ENCODE measurements at places on chromosomes 12 and 14.

DNA sequence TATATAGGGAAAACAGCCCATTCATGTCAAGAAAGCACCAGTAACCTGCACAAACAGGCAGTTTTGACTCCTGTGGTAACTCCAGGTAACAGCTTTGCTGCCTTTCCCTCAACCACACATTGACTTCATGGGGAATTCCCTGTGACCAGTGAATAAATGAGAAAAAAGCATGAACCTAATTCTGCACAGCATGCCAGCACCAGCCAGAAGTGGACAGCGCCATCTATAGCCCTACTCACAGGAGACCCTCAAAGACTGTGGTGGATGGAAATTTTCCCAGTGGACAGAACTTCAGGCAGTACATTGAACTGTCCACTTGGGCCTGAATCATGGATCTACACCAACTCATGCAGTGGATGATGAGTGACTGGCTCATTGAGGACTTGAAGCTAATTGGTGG, 152.1 kb downstream of the SLC8A3 start:
- DNase-seq, result no peak

DNA sequence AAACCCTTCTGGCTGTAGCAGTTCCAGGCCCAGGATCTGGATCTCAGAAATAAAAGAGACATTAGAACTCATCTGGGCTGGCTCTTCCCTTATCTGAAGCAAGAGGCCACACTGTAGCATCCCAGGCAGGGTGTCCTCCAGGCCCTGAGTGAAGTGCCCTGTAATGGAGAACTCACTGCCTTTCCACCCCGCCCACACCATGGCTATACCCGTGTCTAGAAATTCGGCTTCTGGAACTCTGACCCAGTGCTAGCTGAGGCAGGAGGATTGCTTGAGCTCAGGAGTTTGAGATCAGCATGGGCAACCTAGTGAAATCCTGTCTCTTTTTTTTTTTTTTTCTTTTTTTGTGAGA, 23.5 kb upstream of the PLEKHG3 start:
- DNase-seq, result no peak

GRCh38 chr12:4270016-4270830, 3.3 kb upstream of the CCND2 start:
- DNase-seq, result peak; percentile 47

GRCh38 chr14:103735439-103735814, 19.8 kb downstream of the ZFYVE21 start:
- no peak for DNase-seq

GRCh38 chr14:41830714-41831406, 224.2 kb downstream of the LRFN5 start:
- no peak for DNase-seq

GRCh38 chr12:112939761-112940381, 1.6 kb downstream of the OAS3 start:
- peak; percentile 31 for DNase-seq

GRCh38 chr14:102729825-102730224, 47.4 kb upstream of the TRAF3 start:
- DNase-seq, result no peak

DNA sequence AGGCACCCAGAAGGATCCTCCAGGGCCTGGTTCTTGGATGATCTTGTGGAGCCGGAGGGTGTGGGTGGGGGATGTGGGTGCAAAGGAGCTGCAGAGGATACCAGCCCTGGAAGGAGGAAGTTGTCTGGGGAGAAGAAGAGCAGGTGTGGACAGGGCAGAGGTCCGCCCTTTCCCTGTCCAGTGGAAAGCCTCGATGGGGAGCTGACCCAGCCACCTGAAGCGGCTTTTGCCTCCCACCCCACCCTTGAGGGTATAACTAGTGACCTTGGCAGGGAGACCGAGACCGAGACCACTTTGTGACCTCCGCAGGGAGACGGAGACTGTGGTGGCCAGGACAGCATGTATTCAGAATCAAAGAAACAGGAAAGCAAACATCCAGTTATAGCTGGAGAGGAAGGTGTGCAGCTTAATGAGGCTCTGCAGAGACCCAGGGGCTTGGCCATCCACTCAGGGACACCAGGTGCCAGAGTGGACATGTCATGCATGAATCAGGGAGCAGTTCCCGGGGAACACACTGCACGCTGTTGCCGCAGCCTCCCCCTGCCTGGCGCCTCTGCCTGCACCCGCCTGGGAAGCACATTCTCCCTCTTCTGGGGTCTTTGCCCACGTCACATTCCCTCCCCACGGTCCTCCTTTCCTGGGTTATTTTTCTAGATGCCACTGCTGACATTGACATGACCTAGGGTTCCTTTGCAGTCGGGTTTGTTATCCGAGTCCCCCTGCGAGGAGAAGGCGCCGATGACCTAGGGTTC, 87.7 kb downstream of the ADGRD1 start:
- DNase-seq, result no peak

DNA sequence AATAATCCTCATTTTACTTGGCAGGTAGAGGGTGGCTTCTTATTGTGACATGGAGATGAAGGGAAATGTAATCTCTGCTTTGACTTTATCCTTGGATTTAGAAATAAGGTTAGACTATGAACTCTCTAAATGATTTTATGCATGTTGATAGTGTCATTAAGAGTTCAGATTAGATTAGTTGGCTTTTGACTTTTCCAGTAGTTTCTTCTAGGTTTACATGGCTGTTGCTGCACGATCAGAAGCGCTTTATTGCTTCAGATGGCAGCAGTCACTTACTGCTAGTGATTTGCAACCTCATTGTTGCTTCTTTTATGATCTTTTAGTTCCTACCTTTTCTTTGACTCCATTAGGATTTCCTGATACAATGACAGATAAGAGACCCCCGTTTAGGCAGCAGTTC, 32.3 kb downstream of the SLC15A5 start:
- DNase-seq, result no peak

DNA sequence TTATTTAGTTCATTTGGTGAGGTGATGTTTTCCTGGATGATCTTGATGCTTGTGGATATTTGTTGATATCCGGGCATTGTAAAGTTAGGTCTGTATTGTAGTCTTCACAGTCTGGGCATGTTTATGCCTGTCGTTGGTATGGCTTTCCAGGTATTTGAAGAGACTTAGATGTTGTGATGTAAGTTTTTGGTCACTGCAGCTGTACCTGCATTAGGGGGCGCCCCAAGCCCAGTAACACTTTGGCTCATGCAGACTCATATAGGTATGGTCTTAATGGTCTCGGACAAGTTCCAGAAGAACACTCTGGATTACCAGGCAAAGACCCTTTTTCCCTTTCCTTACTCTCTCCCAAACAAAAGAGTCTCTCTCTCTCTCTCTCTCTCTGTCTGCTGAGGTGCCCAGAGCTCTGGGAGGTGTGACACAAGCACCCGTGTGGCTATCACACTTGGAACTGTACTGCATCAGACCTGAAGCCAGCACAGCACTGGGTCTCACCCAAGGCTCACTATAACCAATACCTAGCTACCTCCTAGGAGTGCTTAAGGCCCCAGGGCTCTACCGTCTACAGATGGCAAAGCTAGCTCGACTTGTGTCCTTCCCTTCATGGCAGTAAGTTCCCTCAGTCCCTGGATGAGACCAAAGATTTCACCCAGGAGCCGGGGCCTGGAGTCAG, 425.8 kb upstream of the ATXN7L3B start:
- DNase-seq, result no peak

DNA sequence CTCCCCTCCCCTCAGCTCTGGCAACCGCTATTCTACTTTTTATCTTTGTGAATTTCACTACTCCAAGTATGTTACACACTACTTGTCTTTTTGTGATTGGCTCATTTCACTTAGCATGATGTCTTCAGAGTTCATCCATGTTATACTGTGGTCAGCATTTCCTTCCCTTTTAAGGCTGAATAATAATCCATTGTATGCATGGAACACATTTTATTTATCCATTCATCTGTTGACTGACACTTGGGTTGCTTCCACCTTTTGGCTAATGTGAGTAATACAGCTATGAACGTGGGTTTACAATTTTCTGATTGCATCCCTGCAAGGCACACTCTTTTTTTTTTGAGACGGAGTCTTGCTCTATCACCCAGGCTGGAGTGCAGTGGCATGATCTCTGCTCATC, 53.0 kb upstream of the FUT8 start:
- no peak for DNase-seq

DNA sequence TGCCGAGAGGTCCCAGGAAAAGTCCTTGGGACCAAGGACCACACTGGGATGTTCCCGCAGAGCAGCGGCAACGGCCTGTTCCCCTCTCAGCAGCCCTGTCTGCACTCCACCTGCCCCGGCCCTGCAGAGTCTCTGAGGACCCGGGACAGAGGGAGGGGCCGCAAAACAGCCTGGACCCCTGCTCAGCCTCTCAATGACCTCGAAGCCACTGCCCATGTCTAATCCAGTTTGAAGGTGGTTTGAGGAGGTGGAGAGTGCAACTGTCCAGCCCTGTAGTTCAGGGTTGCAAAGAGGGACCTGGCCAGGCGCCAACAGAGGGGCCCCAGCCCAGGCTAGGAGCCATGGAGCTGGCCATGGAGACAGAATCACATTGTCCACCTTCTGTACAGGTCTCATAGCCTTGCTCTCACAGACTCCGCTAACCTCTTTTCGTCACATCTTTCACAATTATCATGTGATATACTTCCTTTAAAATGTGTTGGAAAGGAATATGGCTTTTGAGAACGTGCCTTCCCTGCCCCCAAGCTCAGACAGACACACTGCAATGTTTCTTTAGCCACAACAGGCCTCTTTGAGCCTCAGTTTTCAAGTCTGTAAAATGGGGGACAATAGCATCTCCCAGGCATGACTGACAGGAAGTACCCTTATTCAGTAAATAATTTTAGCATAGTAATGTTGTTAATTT, 49.3 kb downstream of the ACTN1 start:
- no peak for DNase-seq

- no peak for DNase-seq
Measured at GRCh38 chr12:116465856-116466255, 93.3 kb upstream of the MAP1LC3B2 start.

- no peak for DNase-seq
Measured at GRCh38 chr12:132217371-132217770, 73.1 kb downstream of the NOC4L start.

DNA sequence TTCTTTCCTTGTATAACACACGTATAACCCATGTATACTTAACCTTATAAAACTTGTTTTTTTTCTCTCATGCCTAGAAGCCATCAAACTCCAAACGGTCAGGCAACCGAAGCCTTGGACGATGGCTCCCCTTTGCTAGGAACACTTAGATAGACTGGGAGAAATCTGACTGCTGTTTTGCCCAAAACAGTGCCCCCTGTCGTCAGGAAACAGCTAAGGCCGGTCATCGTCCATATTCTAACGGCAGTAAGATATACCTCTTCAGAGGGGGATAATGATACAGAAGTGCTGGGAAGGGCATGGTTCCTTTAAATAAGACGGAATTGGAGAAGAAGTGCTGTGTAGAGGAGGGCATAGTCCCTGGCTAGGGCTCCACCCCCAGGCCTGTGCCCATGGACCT, 130.5 kb downstream of the SLC41A2 start:
- DNase-seq, result no peak

GRCh38 chr12:10697156-10697555, 23.3 kb upstream of the STYK1 start:
- no peak for DNase-seq

GRCh38 chr12:100718187-100718586, 76.4 kb upstream of the ANO4 start:
- no peak for DNase-seq

DNA sequence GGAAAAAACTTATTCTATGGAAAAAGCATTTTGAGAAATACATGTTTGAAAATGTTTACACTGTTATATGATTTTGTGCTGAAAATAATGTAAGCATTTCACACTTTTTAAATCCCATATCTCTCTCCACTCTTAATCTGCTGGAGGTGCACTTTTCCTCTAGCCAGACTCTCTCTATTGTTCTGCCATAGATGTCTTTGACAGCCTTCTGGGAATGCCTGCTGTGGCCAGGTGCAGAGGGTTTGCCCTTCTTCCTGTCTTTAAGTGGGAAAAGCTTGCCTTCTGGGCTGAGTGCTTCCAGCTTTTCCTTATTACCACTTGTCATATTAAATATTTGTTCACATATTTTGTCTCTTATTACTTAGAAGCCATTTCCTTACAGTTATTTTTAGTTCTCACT, 60.1 kb upstream of the PPM1H start:
- no peak for DNase-seq

- DNase-seq, result no peak
Measured at GRCh38 chr12:110466791-110467190, 1.3 kb downstream of the GPN3 start.

GRCh38 chr14:51504669-51505068, 147.0 kb upstream of the FRMD6 start:
- DNase-seq, result no peak

- no peak for DNase-seq
Measured at GRCh38 chr14:104591506-104592291, 12.1 kb downstream of the C14orf180 start.

DNA sequence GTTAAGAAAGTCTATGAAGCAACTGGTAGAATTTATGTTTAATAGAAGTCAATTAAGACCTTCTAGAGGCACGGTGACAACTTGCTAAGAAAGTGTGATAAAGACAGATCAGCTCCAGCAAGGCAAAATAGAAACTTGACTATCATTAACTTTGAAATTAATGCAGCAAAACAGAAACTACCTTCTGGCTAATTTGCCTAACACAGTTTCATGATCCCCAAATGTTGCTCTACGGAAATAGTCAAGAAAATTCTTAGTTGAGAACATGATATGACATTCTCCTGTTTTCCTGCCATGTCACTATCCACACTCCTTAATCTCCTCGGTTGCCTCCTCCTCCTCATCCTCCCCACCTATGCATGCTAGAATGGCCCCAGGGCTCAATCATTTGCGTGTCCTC, 4.2 kb downstream of the DENND5B start:
- no peak for DNase-seq

DNA sequence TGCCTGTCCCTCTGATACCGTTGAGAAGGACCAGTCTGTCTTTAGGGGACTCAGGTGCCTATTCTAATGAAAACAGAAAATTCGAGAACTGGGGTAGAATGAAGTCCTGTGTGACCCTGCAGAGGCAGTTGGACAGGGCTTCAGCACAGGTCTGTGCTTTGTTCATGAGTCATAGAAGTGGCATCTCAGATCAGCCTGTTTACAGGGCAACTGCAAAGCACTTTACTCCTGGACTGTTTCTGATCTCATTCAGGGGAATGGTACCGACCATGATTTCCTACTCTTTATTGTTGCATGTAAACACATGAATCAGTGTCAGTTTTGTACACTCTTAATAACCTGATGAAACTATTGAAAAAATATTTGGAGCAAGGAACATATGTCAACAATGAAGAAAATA, 1517.0 kb downstream of the AACS start:
- DNase-seq, result no peak

DNA sequence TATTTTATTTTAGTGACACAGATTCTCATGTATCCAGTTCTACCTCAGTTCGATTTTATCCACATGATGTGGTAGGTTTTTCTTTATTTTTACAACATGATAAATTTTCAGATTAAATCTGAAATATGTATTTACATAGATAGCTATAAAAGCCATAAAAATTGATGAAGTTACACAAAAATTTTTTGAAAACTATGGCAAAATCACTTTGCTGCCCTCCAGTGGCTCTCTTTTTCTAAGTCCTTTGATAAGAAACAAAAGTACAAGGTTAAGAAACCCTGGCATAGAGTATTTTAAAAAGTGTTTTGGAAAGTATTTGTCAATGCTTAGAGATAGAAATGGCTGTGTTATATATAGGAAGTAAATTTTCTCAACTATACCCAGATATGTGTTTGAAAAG, 104.2 kb downstream of the PCNX1 start:
- DNase-seq, result no peak

- no peak for DNase-seq
Measured at GRCh38 chr14:62304257-62304656, 542.0 kb downstream of the SNAPC1 start.

All from activated CD4-positive, alpha-beta T cell treated with anti-CD3 and anti-CD28 coated beads, Interleukin-2, amount 10 ng/mL, durations not matched to agents 7 days and 5 days (primary cell).